ENCODE measurements at places on chromosomes 6 and 20. TPM values are rescaled to one million over a fixed set of nuclear protein-coding genes. Genes with fewer than 3 reads are reported as not detected.

The ZNF165 gene
- 0.71 TPM for total RNA-seq

The HCRTR2 gene
- total RNA-seq = not detected

The CNR1 gene
- 1.0 TPM for total RNA-seq

The NKAIN4 gene
- total RNA-seq = 10.6 TPM

The LRP11 gene
- total RNA-seq = 60.6 TPM

The ESR1 gene
- not detected for total RNA-seq

The C20orf202 gene
- total RNA-seq = not detected

The SMPDL3A gene
- total RNA-seq = 6.0 TPM

The IER3 gene
- 350 TPM for total RNA-seq

The CEP85L gene
- total RNA-seq = 4.7 TPM

The EFCAB8 gene
- total RNA-seq = not detected

The AGER gene
- total RNA-seq = 0.60 TPM

- DNase-seq = no peak
Observed at GRCh38 chr6:1496092-1496491, 106.7 kb downstream of the FOXF2 start.

DNA sequence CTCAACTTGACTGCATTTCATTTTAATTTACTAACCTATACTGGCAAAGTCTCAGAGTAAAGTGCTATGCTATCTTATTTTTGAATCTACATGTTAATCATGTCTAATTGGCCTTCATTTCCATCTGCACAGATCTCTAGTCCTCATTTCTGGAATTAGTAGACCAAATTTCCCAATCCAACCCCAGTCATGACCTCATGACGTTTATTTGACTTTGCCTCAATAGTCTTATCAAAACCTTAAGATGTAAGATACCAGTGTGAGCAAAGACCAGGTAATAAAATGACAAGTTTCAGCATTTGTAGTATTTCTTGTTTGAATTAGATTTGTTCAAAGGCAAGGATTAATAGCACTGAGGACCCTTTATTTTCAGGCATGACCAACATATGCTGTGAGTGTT, 43.3 kb upstream of the MYB start:
- no peak for DNase-seq

GRCh38 chr20:4134355-4134834, 119.0 kb upstream of the RNF24 start:
- no peak for DNase-seq

DNA sequence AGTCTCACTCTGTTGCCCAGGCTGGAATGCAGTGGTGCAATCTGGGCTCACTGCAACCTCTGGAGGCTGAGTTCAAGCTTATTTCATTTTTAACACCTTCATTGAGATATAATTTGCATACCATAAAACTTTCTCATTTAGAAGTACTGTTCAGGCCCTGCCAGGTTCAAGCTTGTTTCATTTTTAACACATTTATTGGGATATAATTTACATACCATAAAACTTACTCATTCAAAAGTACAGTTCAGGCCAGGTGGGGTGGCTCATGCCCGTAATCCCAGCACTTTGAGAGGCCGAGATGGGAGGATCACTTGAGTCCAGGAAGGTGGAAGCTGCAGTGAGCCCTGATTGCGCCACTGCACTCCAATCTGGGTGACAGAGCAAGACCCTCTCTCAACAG, 5.5 kb downstream of the OR2B6 start:
- DNase-seq = no peak

GRCh38 chr20:59784365-59784764, 149.1 kb downstream of the SYCP2 start:
- DNase-seq = no peak

DNA sequence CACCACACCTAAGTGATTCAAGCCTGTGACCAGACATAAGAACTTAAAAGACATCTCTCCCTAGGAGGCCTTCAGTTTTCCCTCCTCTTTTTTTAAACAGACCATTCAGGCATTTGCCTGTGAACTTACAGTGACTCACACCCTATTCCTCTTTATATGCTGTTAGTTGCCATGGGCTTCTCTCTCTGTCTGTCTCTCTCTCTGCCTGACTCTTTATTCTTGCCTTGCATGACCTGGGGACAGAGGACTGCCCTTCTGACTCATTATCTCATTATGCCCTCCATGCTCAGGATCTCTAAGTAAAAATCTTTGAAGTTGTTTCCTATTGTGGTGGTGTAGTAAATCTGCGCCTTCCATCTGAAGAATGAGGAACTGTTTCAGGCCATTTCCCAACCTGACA, 442.2 kb upstream of the MAN1A1 start:
- peak; percentile 14 for DNase-seq

- DNase-seq = peak; percentile 89
Observed at GRCh38 chr6:82072751-82073150, 174.8 kb downstream of the IBTK start.

GRCh38 chr6:138005846-138006245, 101.4 kb downstream of the PERP start:
- DNase-seq = no peak

DNA sequence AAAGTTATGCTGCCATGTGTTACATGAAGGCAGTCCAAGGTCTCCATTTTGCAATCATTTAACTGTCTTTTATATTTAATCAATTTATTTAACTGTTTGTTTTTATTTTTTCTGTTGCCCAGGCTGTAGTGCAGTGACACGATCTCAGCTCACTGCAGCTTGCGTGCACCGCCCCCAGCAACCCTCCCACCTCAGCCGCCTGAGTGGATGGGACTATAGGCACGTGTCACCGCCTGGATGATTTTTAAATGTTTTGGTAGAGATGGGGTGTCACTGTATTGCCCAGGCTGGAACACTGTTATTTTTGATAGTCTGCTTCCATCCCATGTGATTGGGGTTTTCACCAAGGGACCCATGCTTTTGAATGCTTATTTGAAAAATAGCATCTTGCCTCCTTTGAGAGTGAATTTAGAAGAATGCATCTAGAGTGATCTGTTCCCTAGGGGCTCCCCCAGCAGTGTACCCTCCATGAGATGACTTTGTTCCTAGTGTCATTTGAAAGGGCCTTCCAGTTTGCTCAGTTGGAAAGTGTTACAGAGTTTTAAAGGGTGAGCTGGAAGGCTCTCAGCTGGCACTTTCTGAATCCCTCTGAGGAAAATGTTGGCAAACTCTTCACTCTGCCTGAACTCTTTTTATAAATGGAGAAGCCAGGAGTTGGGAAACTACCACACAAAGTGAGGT, 143.4 kb downstream of the JARID2 start:
- DNase-seq = no peak

DNA sequence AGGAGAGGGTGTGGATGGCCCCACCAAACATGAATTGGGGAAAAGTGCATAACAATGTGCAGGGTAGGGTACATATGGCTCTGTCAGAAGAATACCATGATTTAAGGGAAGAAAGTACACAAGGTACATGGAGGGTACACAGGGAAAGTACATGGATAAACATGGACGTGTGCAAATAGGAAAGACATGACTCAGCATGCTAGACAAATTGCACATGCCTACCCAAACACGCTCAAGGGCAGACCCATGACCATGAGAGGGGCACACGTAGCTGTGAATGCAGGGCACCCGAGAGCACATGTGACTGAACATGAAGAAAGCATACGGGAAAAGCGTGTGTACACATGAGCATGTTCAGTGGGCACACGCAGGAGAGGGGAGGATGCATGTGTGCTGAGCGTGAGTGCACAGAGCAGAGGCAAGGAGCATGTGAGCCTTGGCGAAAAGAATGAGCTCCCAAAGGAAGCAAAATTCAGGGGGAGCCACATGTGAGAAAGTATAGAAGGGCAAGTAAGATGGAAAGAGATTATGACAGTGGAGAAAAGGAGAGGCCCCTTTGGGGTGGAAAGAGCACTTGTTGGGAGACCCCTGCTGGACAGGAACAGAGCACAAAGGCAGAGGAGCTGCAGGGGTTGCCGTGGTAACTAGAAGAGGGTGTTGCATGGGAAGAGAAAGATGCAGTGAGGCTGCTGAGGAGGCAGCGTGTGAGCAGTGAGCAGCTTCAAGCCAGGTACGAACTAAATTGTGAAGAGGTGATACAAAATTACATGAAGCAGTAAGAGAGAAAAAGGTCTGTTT, 17.8 kb downstream of the OR2H2 start:
- DNase-seq = no peak

- peak; percentile 82 for DNase-seq
Observed at GRCh38 chr20:64044484-64045247, 4.8 kb downstream of the SOX18 start.

GRCh38 chr6:94270091-94270948, 851.0 kb upstream of the EPHA7 start:
- no peak for DNase-seq

GRCh38 chr6:131972741-131973140, 21.6 kb upstream of the CCN2 start:
- DNase-seq = no peak

- DNase-seq = peak; percentile 93
Observed at GRCh38 chr20:19992996-19993908, 23.9 kb upstream of the NAA20 start.

GRCh38 chr20:36004045-36004444, 35.7 kb downstream of the CNBD2 start:
- no peak for DNase-seq

- DNase-seq = no peak
Observed at GRCh38 chr6:42227173-42227850, 9.7 kb upstream of the MRPS10 start.

DNA sequence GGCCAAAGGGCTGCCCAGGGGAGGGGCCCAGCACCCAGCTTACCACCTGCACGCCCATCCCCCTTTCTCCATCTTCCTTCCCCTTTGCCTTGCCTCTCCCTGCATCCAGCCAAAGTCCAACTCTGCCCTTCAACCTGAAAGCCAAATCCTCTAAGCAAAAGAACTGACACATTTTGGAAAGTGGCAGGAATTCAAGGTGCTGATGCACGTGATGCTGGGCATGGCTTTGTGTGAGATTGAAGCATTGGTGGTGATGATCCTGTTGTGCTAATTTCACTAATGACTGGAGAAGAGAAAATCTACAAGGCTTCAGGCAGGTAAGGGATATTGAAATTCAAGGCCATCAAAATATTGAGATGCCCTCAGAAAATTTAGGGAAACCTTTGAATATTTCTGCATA, 23.3 kb downstream of the SYNDIG1 start:
- DNase-seq = no peak

- DNase-seq = no peak
Observed at GRCh38 chr20:51091406-51092195, 68.7 kb upstream of the KCNG1 start.

GRCh38 chr6:105810105-105810921, 275.8 kb upstream of the PRDM1 start:
- peak; percentile 88 for DNase-seq

- DNase-seq = no peak
Observed at GRCh38 chr6:161561908-161562307, 288.0 kb upstream of the AGPAT4 start.

GRCh38 chr6:167650730-167651317, 175.9 kb upstream of the AFDN start:
- no peak for DNase-seq

- no peak for DNase-seq
Observed at GRCh38 chr6:68054756-68055155, 580.3 kb upstream of the ADGRB3 start.

- DNase-seq = no peak
Observed at GRCh38 chr6:34583461-34583860, 27.3 kb upstream of the SPDEF start.

DNA sequence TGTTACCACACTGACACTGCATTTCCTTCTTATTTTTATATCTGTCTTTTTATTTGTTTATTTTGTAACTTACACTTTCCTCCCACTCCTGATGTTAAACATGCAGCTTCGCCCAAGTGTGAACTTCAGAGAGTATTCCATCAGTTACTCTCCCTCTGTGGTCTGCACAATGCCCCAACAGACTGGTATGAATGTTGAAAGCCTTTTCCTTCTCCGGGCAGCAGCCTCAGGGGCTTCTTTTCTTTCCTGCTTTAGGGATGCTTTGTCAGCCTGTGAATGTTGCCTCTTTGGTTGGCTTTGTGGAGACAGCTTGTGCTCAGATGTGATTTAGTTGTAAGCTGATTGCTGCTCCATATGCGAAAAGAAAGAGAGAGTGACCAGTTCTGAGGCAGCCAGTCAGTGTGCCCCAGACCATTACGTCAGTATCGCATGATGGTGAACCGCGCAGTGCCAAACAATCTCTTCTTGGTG, 44.0 kb downstream of the SMPDL3A start:
- DNase-seq = peak; percentile 10

DNA sequence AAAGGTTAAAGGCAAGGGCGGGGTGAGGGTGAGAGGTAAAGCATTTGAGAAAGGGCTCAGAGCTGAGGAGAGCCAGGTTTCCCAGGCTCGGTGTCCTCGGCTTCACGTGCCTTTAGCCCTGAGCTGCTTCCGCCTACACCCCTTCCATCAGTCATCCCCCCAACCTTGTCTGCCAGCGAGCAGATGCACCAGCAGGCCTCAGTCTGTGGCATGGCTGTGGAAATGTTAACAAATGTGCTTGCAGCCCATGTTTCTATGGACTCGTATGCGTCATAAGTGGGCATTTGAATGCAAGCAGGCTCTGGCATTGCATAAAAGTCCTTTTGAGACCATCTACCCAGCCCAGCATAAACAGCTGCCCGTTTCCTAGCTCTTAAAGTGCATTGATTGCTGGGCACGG, 88.8 kb downstream of the SYNJ2 start:
- DNase-seq = no peak

DNA sequence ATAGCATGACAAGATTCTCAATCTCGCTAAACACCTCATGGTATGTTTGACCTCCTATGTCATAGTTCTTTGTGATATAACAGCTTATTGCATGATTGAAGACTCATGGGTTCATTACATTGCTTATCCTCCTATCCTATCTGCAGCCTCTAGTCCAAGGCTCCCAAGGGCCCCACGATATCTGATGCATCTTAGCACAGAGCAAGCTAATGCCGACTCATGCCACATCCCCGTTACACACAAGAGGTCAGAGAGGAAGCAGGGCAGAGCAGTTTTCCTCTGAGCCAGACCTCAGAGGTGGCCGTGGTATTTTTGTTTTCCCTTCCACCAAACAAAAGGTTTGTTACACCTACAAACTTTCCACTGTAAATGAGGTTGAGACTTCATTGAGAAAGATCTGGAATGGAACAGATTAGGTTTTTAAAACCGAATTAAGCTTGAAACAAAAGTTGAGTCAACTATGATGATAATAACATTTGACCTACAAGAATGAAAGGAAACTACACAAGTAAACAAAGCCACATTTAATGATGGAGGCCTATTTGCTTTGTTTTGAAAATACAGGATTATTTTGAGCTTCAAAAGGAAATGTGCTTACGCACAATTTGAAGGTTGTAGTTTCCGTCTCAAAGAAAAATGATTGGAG, 133.9 kb upstream of the MYLIP start:
- DNase-seq = no peak

DNA sequence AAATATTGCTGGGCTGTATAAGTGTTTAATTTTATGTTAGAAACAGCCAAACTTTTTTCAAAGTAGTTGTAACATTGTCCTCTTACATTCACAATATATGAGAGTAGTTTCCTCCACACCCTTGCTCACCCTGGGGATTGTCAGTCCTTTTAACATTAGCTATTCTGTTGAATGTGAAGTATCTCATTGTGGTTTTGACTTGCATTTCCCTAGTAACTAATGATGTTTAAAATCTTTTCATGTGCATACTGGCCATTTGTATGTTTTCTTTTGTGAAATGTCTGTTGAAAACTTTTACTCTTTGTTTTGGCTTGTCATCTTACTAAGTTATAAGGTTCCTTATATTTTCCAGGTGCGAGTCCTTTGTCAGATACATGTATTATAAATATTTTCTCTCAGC, 32.9 kb downstream of the TRIM38 start:
- DNase-seq = no peak

- DNase-seq = no peak
Observed at GRCh38 chr6:108406943-108407342, 112.1 kb downstream of the AFG1L start.
